ENCODE measurements at places on chromosomes 2 and 18. TPM values are rescaled to one million over a fixed set of nuclear protein-coding genes. Genes with fewer than 3 reads are reported as not detected.

The METTL4 gene
- total RNA-seq: 20.6 TPM

The GALR1 gene
- total RNA-seq: not detected

The UGT1A4 gene
- not detected for total RNA-seq

The CASP10 gene
- 22.1 TPM for total RNA-seq

The TMEM163 gene
- not detected for total RNA-seq

The SESTD1 gene
- total RNA-seq: 12.4 TPM

The RGPD3 gene
- total RNA-seq: not detected

The SULT1C4 gene
- total RNA-seq: not detected

The FLACC1 gene
- 0.84 TPM for total RNA-seq

The ANKRD30B gene
- not detected for total RNA-seq

The HES6 gene
- 3.1 TPM for total RNA-seq

The C1GALT1C1L gene
- total RNA-seq: not detected

The MAB21L4 gene
- not detected for total RNA-seq

The NPHP1 gene
- 1.1 TPM for total RNA-seq

The IL36A gene
- not detected for total RNA-seq

The NPAS2 gene
- 5.8 TPM for total RNA-seq

The CD8B2 gene
- total RNA-seq: not detected

The RNMT gene
- total RNA-seq: 25.2 TPM

The DNAJC5G gene
- total RNA-seq: not detected

The SPP2 gene
- not detected for total RNA-seq

The CYS1 gene
- not detected for total RNA-seq

The KIAA2012 gene
- total RNA-seq: not detected

The GALNT3 gene
- 2.1 TPM for total RNA-seq

The PSMA8 gene
- total RNA-seq: 2.1 TPM
